ENCODE measurements at places on chromosomes 1 and 21.
A peak's percentile ranks its signal among the peaks of the same experiment; 100 is the strongest.

GRCh38 chr1:222897527-222898190, 82.8 kb downstream of the DISP1 start:
- DNase-seq, result no peak

DNA sequence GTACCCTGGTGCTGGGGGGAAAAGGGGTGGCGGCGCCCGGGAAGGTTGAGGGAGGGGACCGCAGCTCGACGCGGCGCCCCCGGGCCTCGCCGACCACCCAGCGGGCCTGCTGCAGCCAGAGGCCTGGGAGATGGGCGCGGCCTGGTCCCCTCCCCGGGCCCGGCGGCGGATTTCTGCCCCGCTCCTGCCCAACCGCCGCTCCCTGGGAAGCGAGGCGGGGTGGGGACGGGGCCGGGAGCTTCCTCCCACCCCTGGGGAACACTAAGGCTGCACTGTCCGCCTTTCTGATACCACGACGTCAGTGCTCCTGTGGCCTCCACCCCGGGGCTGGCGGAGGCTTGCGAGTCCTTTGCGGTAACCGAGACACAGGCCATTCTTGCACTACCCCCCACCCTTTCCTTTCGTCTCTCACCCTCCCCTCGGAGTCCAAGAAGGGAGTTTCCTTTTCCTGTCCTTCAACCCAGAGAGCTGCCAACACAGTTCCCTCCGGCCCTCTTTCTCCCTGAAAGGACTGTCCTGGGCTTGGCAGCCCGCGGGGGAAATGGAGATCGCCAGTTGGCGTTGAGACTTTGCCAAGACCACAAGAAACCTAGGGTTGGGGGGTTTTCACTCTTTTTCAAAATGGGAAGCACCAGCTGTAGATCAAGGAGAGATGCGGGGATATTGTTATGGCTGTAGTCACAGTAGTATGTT, 742 bp downstream of the SH3GLB1 start:
- DNase-seq, result peak; percentile 13

- no peak for DNase-seq
These were observed 111.1 kb downstream of the NAV1 start for GRCh38 chr1:201649761-201650622.

DNA sequence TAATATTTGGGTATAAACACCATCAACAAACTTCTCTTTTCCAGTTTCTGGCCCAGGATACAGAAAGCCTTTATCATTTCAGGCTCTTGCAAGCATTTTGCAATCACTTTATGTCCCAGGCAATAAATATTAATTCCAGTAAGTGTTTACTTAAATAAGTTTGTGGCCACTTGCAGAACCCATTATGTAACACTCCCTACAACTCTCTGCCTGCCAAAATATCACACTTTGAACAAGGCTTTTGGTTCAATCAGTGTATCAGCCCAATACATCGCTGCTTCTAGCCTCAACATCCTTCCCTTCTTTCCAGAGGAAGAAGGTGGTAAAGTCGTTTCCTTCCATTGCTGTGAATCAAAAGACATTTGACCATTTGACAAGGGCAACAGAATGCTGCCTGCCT, 203.0 kb upstream of the USP25 start:
- no peak for DNase-seq

DNA sequence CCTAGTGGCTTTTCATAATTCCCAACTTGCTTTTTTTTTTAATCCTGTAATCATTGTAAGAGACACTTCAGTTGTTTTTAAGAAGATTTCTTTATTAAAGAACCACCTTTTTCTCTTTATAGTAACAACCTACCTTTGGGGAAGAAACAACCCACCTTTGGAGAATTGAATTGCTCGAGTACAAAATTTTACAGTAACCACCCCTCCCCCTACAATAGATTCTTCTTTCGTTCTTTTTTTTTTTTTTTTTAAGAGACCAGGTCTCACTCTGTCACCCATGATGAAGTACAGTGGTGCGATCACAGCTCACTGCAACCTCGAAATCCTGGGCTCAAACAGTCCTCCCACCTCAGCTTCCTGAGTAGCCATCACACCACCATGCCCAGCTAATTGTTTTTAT, 2.1 kb upstream of the LRRC40 start:
- no peak for DNase-seq

DNA sequence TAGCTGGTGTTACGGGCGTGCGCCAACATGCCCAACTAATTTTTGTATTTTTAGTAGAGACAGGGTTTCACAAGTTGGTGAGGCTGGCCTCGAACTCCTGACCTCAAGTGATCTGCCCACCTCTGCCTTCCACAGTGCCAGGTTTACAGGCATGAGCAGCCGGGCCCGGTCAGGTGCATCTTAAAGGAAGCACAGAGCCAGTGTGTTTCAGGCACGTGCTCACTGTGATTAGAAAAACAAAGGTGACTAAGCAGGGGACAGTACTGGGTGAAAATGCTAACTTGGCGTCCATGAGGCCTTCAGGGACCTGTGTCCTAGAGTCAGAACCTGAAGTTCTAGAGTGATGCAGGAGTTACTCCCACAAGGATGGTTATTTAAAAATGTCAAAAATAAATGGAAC, 60.0 kb upstream of the GJA8 start:
- no peak for DNase-seq

GRCh38 chr1:23559985-23560741, 862 bp upstream of the ID3 start:
- no peak for DNase-seq

DNA sequence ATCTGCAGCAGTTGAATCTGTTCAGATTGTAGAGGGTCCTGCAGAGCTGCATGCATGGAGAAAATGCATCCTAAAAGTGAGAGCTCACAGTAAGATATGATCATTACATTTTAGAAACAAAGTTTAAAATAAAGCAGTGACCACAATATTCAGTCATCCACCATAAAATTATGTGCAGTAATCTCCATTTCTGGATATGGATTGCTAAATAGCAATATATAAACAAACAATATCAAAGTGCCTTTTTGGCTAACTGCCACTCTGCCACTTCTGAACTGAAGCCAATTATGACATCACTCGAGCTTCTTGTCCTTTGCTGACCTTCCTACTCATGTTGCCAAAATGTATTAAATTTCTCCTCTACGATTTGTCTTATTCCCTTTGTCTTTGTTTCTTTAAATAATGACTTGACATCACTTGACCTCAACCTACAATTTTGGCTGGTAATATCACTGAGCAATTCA, 262.0 kb upstream of the CXADR start:
- no peak for DNase-seq

- no peak for DNase-seq
These were observed 61.7 kb downstream of the CHD5 start for GRCh38 chr1:6118415-6118814.

GRCh38 chr1:225607355-225607754, 45.6 kb downstream of the ENAH start:
- DNase-seq, result no peak

GRCh38 chr1:43227143-43227764, 42.5 kb upstream of the TMEM125 start:
- peak; percentile 72 for DNase-seq

DNA sequence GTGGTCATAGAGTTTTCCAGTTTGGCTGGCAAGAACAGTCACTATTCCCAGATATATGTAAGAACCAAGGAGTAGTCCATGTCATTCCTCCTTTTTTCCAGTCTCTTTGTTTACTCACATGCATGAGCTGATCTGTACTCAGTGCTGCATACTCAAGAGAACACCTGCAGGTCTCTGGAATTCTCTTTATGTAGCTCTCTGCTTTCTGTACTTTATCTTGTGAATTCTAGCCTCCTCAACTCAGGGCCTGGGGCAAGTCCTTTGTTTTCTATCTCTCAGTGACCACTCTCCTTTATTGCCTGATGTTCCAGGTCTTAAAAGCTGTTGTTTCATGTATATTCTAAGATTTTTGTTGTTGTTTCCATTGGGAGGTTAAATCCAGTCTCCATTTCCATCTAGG, 478.9 kb downstream of the DPYD start:
- DNase-seq, result no peak

DNA sequence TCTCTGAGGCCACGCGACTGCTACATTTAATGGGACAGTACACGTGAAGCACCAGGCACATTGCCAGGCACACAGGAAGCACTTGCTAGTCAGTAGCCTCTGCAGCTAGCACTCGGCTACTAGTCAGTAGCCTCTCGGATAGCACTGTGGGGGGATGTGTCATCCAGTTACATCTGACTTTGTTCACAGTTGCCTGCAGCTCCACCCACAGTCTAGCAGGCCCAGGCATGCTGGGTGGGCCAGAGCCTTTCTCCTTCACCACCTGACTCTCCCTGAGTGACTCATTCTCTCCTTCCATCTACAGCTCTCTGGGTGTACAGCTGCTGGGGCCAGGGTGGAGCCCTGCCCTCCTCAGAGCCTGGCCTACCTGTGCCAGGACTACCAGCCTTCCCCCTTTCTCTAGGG, 51.5 kb downstream of the PTPRF start:
- DNase-seq, result no peak

DNA sequence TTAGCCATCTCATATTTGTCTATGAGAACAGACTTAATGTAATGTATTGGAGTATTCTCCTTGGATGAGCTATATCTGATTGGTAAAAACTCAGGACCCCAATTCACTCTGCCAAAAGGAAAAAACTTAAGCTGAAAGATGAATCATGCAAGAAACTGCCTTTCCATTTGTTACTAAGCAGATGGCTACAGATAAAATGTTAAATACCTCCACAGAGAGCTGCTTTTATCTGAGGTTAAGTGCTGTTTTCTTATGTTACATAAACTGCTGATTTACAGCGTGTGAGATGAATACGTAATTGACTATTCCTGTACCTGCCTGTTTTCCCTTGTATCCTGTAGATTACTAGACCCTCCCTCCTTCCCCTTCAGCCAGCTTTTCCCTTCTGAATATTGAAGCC, 49.3 kb downstream of the CLCA4 start:
- no peak for DNase-seq

DNA sequence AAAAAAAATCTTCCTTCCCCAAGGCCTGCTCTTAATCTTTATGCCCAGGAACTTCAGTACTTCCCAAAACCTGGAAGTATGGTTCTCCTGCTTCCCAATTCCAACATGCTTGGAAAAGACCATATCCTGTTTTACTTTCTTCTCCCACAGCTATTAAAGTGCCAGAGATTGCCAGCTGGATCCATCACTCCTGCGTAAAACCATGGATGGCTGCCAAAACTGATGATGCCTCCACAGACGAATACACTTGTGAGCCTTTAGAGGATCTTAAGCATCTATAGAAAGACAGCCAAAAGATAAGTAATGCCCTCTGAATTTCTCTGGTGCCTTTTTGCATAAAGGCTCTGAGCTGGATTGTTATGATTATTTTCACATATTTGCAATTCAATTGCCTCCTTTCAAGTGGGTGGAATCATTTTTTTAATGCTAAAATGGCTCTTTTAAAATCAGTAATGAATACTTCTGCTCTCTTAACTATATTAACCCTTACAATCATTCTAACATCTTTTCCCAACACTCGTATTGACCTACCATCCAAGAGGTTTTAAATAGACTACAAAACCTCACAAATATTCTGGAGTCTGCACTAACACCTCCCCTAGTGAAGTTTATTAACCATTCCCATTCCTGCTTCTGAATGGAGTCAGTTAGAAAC, 1807.8 kb downstream of the BRINP3 start:
- DNase-seq, result no peak

DNA sequence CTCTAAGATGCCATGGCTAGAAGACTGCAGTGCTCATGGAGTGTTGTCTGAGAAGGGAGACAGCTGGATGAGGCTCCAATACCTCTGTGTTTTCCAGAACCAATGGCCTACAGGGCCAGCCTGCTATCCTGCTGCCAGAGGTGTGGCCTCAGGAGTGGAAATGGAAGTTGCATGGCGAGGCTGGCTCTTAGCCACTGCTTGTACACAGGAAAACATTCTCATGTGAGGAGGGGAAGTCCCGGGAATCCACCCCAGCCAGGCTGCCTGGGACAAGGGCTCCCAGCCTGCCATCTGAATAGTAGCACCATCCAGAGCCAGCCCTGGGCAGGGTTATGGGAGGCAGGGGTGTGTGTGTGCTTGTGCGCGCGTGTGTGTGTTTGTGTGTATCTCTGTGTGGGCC, 56.5 kb downstream of the SDC3 start:
- DNase-seq, result no peak

- no peak for DNase-seq
These were observed 12.9 kb downstream of the RGS18 start for GRCh38 chr1:192171123-192171522.

GRCh38 chr1:99786751-99787501, 20.5 kb upstream of the FRRS1 start:
- DNase-seq, result no peak

- DNase-seq, result no peak
These were observed 2.1 kb upstream of the ZC3H12A start for GRCh38 chr1:37472281-37472680.

DNA sequence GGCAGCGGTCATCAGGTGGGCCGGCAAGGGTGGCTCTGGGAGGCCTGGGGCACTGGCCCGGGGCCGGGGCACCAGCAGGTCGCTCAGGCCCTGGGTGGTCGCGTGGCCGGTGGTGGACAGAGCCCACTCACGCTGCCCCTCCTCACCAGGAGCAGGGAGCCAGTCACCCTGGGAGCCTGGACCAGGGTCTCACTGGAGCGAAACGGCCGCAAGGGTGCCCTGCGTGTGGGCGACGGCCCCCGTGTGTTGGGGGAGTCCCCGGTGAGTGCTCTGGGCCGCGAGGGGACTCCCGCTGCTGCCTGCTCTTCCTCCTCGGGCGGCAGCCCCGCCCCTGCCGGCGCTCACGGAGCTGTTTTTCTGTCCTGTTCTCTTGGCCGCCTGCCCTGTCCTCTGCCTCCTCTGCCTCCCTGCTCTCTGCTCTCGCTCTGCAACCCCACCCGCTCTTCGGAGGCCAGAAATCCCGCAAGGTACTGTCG, 23.5 kb downstream of the RNF223 start:
- no peak for DNase-seq

- no peak for DNase-seq
These were observed 248.3 kb upstream of the CAMK1G start for GRCh38 chr1:209335178-209335577.

DNA sequence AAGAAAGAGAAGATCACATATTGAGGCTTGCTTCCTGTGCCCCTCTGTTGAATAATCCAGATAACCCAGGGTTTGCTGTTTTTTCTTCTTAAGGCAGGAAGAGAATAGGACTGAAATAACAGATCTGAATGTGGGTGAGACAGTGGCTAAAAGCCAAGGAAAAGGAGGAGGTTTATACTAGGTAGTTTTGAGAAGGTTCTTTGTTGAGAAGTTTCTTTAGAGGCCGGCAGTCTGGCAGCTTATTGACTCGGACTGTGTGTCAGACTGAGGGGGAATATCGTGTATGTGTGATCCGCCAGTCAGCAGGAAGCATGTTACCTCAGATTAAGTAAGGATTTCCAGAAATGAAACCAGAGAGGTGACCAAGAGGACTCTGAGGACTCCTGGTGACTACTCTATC, 119.8 kb downstream of the PLA2G4A start:
- no peak for DNase-seq

DNA sequence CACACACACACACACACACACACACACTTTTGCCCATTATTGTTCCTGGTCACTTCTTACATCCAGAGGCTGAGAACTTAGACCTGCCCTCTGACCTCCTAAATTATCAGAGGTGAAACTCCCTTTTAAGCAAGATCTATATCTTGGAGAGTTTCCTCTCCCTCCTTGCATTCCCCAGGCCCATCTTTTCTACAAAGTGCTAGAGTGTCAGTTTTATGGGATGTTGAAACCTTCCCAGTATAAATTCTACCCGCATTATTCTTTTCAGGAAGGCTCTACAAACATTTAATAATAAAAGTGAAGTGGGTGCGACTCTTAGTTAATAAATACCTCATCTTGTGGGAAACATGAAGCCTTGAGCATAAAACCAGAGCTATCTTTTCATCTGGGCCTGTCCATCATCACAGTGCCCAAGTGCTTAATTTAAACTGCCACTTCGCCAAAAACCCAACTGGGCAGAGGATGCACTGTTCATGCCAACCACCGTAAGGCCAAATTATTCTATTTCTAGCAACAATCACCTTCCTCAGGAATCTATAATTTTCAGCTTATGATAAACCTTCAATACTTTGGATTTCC, 458.2 kb upstream of the RUNX1 start:
- DNase-seq, result no peak
